Activated CD8-positive, alpha-beta T cell treated with anti-CD3 and anti-CD28 coated beads for 36 hours (primary cell): ENCODE measurements at places on chromosomes 6 and 20. TPM values are rescaled to one million over a fixed set of nuclear protein-coding genes. Genes with fewer than 3 reads are reported as not detected.

DNA sequence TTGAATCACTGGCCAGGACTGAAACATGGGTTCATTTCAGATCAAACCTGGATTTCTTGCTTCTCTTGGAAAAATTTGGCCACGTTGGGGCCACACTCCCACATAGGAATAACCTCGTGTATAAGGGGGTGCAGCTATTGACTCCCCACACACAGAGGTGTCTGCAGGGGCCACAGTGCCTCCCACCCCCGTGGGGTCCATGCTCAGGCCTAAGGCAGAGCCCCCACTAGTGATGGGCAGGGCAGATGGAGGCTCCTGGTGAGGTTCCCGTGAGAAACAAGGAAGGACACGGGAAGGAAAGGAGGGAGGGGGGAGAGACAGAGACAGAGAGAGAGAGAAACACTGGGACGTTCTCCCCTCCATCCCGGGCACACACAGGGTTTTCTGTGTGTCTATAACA is 230.5 kb downstream of the ERMARD start:
- no peaks in the 10 kb centered on the region for H3K4me1 ChIP-seq
- no peak overlapping the region for H3K4me3 ChIP-seq
- no peak for DNase-seq

- H3K4me1 ChIP-seq, result peaks cover 20% of the 10 kb centered on the region
- H3K27ac ChIP-seq, result no peak overlapping the region
- H3K27me3 ChIP-seq, result no peaks in the 10 kb centered on the region
- peak; percentile 43 for DNase-seq
- H3K4me3 ChIP-seq, result peak overlapping the region; percentile 75
- no peaks in the 10 kb centered on the region for H3K36me3 ChIP-seq
Observed at GRCh38 chr6:6810727-6811126, 222.2 kb downstream of the LY86 start.

- peaks cover 28% of the 10 kb centered on the region for H3K27me3 ChIP-seq
- H3K4me1 ChIP-seq, result peaks cover 3% of the 10 kb centered on the region
- no peaks in the 10 kb centered on the region for H3K36me3 ChIP-seq
- H3K27ac ChIP-seq, result no peak overlapping the region
- no peak overlapping the region for H3K4me3 ChIP-seq
Observed at GRCh38 chr6:138101946-138102731, 5.1 kb downstream of the PERP start.

GRCh38 chr6:114140416-114140815 is 169.5 kb upstream of the HDAC2 start:
- H3K4me3 ChIP-seq, result no peak overlapping the region
- H3K27me3 ChIP-seq, result no peaks in the 10 kb centered on the region
- no peaks in the 10 kb centered on the region for H3K36me3 ChIP-seq
- no peak overlapping the region for H3K27ac ChIP-seq

GRCh38 chr6:143562143-143562542 is 50.6 kb upstream of the FUCA2 start:
- no peaks in the 10 kb centered on the region for H3K27me3 ChIP-seq
- no peak for DNase-seq
- H3K4me3 ChIP-seq, result no peak overlapping the region
- no peaks in the 10 kb centered on the region for H3K36me3 ChIP-seq
- no peak overlapping the region for H3K27ac ChIP-seq

GRCh38 chr6:8750627-8751026 is 315.3 kb upstream of the SLC35B3 start:
- H3K4me3 ChIP-seq, result no peak overlapping the region
- H3K27me3 ChIP-seq, result no peaks in the 10 kb centered on the region
- no peak overlapping the region for H3K27ac ChIP-seq
- no peaks in the 10 kb centered on the region for H3K36me3 ChIP-seq
- no peaks in the 10 kb centered on the region for H3K4me1 ChIP-seq
- no peak for DNase-seq

- peaks cover 2% of the 10 kb centered on the region for H3K27me3 ChIP-seq
- no peak overlapping the region for H3K4me3 ChIP-seq
- no peak overlapping the region for H3K27ac ChIP-seq
- no peak for DNase-seq
Observed at GRCh38 chr20:40442181-40442963, 246.7 kb downstream of the MAFB start.

- no peak overlapping the region for H3K4me3 ChIP-seq
- H3K4me1 ChIP-seq, result peaks cover 12% of the 10 kb centered on the region
- H3K27ac ChIP-seq, result no peak overlapping the region
- peaks cover 27% of the 10 kb centered on the region for H3K27me3 ChIP-seq
Observed at GRCh38 chr6:112249489-112249888, 4.9 kb downstream of the LAMA4 start.

DNA sequence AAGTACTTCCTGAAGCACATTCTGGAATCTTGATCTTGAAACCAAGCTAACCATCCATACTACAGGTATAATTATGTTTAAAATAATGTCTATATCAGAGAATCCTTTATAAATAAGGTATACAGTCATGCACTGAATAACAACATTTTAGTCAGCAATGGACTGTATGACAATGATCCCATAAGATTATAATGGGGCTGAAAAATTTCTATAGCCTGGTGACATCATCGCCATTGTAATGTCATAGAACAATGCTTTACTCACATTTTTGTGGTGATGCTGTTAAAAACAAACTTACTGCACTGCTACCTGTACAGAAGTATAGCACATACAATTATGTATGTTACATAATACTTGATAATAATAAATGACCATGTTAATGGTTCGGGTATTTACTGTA is 31.8 kb downstream of the RNF146 start:
- H3K27me3 ChIP-seq, result no peaks in the 10 kb centered on the region
- DNase-seq, result no peak

DNA sequence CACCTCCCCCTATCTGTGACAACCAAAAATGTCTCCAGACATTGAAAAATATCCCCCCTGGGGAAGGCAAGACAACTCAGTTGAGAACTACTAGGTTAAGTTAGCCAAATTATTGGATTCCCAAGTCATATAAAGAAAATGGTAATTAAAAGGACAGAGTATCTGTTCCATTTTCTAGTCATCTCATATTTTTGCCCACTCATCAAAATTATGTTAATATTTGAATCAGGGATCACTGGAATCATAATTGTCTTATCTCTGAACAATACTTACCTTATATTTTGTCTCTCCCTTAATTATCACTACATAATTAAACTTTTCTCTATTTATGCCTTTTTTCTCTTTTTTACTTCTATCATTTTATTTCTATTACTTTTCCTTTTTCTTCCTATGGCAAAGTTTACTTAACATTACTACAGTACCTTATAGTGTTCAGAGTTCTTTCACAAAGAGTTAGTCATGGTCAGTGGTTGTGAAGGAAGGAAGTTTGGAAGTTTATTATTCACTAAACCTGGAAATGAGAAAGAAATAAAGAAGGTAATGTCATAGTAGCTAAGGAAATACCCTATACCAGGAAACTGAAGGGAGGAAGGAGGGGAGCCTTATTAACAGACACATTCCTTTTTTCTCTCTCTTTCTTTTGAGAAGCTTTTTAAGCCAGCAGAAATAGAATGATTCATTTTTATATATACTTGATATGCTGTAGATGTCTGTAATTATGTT is 332.9 kb downstream of the COL12A1 start:
- no peaks in the 10 kb centered on the region for H3K36me3 ChIP-seq
- DNase-seq, result no peak
- H3K27me3 ChIP-seq, result no peaks in the 10 kb centered on the region

DNA sequence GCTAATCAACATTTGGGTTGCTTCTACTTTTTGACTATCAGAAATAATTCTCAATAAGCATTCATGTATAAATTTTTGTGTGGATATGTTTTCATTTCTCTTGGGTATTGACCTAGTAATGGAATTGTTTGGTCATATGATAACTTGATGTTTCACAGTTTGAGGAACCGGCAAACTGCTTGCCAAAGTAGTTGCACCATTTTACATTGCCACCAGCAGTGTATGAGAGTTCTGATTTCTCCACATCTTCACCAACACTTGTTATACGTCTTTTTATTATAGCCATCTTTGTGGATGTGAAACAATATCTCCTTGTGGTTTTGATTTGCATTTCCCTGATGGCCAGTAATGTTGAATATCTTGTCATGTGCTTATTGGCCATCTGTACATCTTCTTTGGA is 42.6 kb upstream of the TGM2 start:
- no peak overlapping the region for H3K27ac ChIP-seq
- H3K27me3 ChIP-seq, result peaks cover 3% of the 10 kb centered on the region

DNA sequence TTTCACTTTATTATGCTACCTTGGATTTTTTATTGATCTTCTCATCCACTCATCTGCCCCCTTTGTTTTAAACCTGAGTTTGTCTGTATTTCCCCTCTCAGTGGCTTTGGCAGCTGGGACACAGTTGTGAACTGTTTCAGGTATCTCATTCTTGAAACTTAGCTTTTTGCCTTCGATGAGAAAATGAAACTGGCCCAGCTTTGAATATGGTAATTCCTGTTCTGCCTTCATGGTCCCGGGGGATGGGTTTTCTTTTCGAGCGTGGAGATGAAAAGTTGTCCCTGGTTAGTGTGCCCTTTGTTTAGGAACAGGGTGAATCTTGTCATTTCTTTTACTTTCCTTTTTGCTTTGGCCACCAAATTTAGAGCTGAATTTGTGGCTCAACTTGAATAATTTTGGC is 25.6 kb downstream of the DHX35 start:
- no peak for DNase-seq
- no peaks in the 10 kb centered on the region for H3K27me3 ChIP-seq
- no peak overlapping the region for H3K4me3 ChIP-seq
- H3K4me1 ChIP-seq, result peaks cover 14% of the 10 kb centered on the region

- H3K27ac ChIP-seq, result peak overlapping the region; percentile 0
- H3K4me1 ChIP-seq, result peaks cover 30% of the 10 kb centered on the region
- peak; percentile 51 for DNase-seq
- no peaks in the 10 kb centered on the region for H3K36me3 ChIP-seq
- H3K27me3 ChIP-seq, result no peaks in the 10 kb centered on the region
Observed at GRCh38 chr6:149046822-149047246, 270.7 kb upstream of the TAB2 start.

- no peaks in the 10 kb centered on the region for H3K36me3 ChIP-seq
- H3K27ac ChIP-seq, result no peak overlapping the region
- H3K4me1 ChIP-seq, result no peaks in the 10 kb centered on the region
- no peaks in the 10 kb centered on the region for H3K27me3 ChIP-seq
- peak; percentile 48 for DNase-seq
Observed at GRCh38 chr6:161922631-161923119, 648.8 kb upstream of the AGPAT4 start.

GRCh38 chr20:22180244-22180643 is 404.1 kb downstream of the FOXA2 start:
- H3K4me1 ChIP-seq, result no peaks in the 10 kb centered on the region
- H3K4me3 ChIP-seq, result no peak overlapping the region
- no peaks in the 10 kb centered on the region for H3K27me3 ChIP-seq
- peak; percentile 1 for DNase-seq
- no peaks in the 10 kb centered on the region for H3K36me3 ChIP-seq

The RAB44 gene
- total RNA-seq, result not detected

The LTA gene
- total RNA-seq, result 713 TPM

The SEMG1 gene
- not detected for total RNA-seq

The CDH4 gene
- total RNA-seq, result 0.18 TPM

The RUNX2 gene
- 9.3 TPM for total RNA-seq

The GABRR2 gene
- 0.20 TPM for total RNA-seq

The LGSN gene
- total RNA-seq, result not detected

The SAPCD1 gene
- 18.7 TPM for total RNA-seq

The KIAA1755 gene
- total RNA-seq, result not detected

The NRSN1 gene
- not detected for total RNA-seq

The CALHM4 gene
- not detected for total RNA-seq

The MKKS gene
- 6.9 TPM for total RNA-seq
